Karpas-422 (cell line): ENCODE measurements at places on chromosomes 5 and 9.

- H3K36me3 ChIP-seq = no peaks in the 10 kb centered on the region
- DNase-seq = no peak
- H3K27me3 ChIP-seq = no peaks in the 10 kb centered on the region
These were observed 16.6 kb upstream of the PCDHB2 start for GRCh38 chr5:141077826-141078225.

GRCh38 chr5:133196441-133197085, 144.8 kb downstream of the HSPA4 start:
- no peak overlapping the region for H3K27ac ChIP-seq
- H3K27me3 ChIP-seq = no peaks in the 10 kb centered on the region
- no peak overlapping the region for H3K4me3 ChIP-seq
- no peak for DNase-seq
- H3K4me1 ChIP-seq = no peaks in the 10 kb centered on the region
- H3K36me3 ChIP-seq = no peaks in the 10 kb centered on the region

DNA sequence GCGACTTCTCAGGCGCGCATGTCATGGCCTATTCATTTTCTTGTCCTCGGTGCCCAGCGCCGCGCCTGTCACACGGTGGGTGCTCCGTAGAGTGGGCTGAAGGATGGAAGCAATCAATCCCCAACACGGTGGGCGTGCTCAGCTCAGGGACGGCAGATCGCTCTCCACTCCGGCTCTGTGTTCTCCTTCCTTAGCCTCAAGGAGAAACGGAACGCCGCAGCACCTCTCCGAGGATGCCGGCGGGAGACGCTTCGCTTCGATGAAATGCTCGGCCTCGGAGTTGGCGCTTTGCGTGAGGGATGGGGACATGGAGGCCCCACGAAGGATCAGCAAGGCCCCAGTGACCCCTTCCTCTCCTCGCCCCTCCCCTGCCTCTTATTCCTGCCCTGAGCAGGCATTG, 199.5 kb downstream of the C9orf50 start:
- H3K4me3 ChIP-seq = no peak overlapping the region
- H3K27ac ChIP-seq = no peak overlapping the region
- peaks cover 11% of the 10 kb centered on the region for H3K4me1 ChIP-seq
- DNase-seq = no peak

DNA sequence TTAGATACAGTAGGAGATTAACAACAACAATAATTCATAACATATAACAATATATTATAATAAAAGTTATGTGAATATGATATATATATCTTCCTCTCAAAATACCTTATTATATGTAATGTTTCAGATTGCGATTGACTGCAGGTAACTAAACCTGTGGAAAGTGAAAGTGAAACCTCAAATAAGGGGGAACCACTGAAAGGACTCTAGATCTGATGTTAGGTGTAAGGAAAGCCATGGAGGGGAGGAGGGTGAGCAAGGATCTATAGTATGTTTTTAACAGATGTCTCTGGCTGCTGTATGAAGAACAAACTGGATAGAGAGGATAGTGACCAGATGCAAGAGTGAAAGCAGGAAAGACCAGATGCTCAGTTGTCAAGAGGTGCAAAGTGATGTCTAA, 5.8 kb upstream of the FSTL4 start:
- DNase-seq = no peak
- H3K4me3 ChIP-seq = no peak overlapping the region
- H3K4me1 ChIP-seq = no peaks in the 10 kb centered on the region
- H3K27ac ChIP-seq = no peak overlapping the region
- no peaks in the 10 kb centered on the region for H3K36me3 ChIP-seq

DNA sequence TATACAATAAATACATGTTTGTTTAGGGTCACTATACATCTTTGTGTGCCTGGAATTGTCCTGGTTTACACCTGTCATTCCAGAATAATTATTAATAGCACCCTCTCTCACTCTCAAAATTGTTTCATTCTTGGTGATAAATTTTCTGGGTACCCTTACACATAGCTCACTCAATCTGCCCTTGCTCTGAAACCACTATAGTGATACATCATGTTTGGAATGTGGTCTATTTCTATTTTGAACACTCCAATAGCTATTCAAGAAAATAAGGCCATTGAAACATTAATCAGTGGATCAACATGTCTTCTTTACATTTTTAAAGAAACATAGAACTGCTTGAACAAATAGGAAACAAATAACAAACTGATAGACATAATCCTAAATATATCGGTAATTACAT, 158.7 kb downstream of the ARRDC3 start:
- H3K27me3 ChIP-seq = no peaks in the 10 kb centered on the region
- no peak for DNase-seq
- no peak overlapping the region for H3K27ac ChIP-seq
- no peaks in the 10 kb centered on the region for H3K36me3 ChIP-seq

DNA sequence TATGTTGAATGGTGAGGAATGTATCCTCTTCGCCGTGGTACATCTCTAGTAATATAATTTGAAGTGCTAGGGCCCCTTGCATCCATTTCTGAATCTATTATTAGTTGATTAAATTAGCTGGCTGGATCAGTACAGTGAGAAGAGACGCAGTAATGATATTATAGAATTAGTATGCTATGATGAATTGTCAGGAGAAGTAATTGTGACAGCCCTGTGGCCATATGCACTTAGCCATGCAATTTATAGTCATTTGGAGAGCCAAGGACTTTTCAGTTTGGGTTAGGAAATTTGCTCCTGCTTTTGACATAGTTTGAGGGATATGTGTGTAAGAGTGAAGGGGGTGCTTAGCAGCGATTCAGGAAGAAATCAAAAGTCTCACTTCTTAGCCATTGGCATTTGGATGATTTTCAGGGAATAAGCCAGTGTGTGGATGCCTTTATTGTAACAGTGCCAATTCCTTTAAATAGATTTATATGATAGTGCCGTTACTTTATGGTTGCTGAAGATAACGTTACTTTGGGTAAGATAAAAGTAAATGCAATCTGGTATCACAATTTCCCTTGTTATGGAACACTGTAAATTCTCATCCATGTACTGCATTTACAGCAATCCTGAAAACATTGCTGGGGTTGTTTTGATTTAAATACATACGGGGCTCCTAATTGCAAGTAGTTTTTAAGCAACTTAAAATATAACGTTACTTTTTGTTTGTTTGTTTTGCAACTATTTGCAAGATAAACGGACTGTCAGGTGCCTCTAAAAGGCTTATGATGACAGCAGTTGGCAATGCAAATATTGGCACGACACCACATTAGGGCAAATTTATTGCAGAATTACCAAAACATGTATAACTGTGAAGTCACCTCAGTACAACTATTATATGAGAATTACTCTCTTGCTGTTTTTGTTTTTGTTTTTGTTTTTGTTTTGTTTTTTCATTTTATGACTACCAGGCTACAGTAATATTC, 875.4 kb upstream of the WWC1 start:
- H3K27me3 ChIP-seq = no peaks in the 10 kb centered on the region
- no peak overlapping the region for H3K4me3 ChIP-seq
- no peaks in the 10 kb centered on the region for H3K36me3 ChIP-seq
